ENCODE measurements at places on chromosomes 2 and 18.

GRCh38 chr2:241161646-241162281 lies 11.5 kb downstream of the PPP1R7 start:
- peak; percentile 82 for DNase-seq

DNA sequence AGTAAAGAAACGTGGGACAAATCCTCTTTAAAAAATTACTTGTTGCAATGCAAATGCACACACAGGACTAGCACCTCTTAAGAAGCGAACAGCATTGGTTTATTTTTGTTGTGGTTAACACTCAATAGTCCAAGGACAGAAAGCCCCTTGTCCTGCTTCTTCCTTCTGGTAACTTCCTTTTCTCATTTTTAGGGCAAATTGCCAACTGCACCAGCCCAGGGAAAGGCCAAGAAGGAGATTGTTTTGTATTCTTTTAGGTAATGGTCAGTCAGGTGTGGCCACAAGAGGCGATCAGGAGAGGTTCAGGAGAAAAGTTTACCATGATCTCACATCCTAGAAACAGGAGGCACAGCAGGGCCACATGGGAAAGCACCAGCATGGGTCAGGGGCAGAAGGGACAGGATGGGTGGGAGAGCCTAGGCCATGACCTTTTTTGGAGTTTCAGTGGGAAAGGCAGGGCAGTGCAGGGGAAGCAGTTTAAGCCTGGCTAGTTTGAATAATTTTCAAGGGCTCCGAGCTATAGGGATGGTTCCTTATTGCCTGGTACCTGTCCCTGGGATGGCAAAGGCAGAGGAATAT lies 73.0 kb downstream of the CHRNA1 start:
- no peak for DNase-seq

GRCh38 chr2:103396152-103396551 lies 634.3 kb downstream of the TMEM182 start:
- DNase-seq, result no peak

DNA sequence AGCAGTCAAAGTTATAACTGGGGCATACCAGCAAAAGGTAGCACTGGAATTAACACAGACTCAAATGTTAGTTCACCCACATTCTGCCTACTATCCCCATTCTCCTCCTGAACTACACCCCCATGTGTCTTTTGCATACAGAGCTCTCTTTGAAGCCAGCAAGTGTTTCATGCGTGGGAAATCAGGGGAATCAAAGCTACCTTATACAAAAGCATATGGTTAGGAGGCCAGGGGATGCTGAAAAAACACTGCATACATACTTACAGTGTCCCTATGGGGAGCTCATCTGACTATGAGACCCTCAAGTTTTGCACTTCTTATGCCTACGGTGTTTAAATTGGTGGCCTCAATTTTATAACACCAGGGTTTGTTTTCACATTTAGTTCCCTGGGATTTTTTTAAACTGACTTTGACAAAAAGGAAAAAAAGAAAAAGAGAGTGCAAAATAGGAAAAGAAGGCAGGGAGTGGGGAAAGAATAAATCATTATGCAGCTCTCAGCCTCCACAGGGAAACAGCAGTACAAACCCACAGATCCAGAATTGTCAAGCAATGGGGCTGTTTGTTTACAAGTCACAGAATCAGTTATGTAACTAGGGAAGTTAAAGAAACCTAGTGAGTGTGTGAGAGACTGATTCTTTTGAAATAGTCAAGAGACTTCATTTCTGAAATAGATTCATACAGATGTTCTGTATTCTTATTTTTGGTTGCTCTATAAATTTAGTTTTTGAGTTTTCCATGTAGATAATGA lies 20.1 kb upstream of the PPP3R1 start:
- no peak for DNase-seq

- peak; percentile 12 for DNase-seq
These were observed 63.6 kb downstream of the ZBTB7C start for GRCh38 chr18:48345596-48345995.

DNA sequence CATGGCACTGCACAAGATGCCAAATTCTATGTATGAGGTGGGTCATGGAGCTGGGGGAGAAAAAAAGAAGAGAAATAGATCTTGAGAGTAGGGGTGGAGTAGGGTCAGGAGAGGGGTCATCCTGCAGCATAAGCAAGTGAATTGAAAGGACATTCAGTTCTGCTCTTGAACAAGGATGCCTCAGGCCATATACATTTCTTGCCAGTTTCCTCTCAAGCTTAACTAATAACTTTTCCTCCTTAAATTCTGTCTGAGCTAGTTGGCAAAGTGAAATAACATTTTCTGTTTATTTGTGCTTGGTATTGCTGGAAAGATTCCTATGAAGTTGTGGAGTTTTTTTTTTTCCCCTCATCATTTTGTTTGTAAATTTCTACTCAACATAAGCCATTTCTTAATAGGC lies 99.0 kb upstream of the LTBP1 start:
- no peak for DNase-seq

- peak; percentile 95 for DNase-seq
These were observed 102.6 kb downstream of the VSNL1 start for GRCh38 chr2:17643031-17643615.

DNA sequence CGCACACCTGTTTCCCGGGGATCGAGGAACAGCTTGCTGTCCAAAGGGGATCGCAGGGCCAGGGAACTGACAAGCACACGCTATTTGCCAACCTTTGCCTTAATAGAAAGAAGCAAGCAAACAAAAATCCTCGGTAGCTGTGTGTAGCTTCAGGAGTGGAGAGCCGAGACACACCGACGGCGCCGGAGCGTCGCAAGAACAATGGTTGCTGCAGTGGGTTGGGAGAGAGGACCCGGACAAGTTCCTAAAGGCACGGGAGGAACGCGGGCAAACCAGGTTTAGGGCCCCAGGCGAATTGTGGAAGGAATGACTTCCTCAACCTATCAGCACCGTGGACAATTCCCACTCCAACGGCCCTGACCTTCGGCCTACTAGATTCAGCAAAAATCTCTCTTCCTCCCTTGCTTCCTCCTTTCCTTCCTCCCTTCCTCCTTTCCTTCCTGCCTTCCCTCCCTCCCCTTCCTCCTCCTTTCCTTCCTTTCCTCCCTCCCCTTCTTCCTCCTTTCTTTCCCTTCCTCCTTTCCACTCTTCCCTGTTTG lies 4.9 kb upstream of the NEUROD1 start:
- DNase-seq, result peak; percentile 18

DNA sequence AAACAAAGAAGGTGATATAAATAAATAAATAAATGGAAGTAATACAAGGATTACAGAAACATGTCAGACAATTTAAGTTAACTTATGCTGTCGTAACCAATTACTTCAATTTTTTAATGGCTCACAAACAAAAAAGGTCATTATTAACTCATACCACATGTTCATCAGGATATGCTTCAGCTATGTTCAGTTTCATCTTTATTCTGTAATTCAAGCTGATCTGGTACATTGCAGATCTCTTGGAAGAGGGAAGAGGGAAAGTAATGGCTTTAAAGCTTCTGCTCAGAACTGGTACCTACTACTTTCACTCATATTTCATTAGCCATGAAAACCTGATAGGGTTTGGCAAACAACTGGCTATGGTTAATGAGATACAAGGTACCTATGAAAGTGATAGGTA lies 67.6 kb upstream of the ERBB4 start:
- no peak for DNase-seq

GRCh38 chr18:2903006-2903405 lies 56.2 kb downstream of the EMILIN2 start:
- DNase-seq, result peak; percentile 74

- peak; percentile 98 for DNase-seq
These were observed 32.9 kb downstream of the EPAS1 start for GRCh38 chr2:46329803-46330775.

DNA sequence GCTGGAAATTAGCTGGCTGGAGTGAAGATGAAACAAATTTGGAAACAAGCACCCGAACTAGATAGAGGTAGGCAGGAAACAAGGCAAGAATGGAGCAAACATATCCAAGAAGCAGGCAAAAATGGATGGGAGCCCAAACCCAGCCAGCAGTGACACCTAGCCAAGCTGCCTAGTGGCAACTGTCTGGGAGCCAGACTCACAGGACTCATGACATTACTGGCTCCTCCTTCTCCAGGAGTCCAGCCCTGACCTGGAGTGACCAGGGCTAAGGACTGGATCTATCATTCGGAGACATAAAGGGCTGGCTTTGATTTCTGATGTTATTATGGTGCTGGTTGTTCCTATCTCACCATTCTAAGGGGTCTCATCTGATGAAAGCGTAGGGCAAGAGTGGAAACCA lies 21.3 kb upstream of the ALK start:
- DNase-seq, result no peak

- no peak for DNase-seq
These were observed 131.0 kb upstream of the COPS8 start for GRCh38 chr2:236954641-236955040.

GRCh38 chr2:45649462-45649857 lies 2.0 kb upstream of the PRKCE start:
- no peak for DNase-seq

- DNase-seq, result no peak
These were observed 508.8 kb downstream of the ZEB2 start for GRCh38 chr2:144011098-144011497.

DNA sequence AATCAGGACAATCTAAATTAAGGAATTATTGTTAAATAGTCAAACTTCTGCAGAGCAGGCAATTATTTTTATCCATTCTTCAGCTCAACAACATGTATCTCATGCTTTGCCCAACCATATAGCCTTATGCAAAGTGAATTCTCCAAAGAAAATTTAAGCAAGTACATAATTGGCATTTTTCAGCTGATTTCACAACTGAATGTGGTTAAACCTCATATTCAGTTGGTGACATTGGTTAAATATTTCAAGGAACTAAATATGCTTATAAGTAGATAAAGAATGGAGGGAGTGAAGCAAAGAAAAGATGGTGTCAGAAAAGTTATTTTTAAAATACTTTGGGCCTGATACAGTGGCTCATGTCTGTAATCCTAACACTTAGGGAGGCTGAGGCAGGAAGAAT lies 816.2 kb downstream of the NRXN1 start:
- peak; percentile 15 for DNase-seq

DNA sequence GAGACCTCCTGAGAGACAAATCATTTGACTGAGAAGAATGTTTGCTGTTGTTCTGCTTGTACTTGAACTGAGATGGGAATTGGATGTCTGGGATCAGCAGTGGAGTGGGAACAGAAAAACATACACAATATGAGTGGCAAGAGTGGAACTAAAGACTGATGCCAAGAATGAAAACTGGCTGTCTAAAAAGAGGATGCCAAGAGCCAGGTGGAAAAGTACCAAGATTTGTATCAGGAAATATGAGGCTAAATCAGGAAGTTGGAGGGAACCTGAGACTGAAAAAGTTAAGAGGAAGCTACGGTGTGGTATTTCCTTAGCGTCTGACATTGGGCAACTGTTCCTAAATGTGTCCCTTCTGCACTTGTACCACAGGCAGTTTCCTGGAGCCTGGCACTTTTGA lies 440.9 kb upstream of the CELF4 start:
- DNase-seq, result no peak

- DNase-seq, result no peak
These were observed 75.4 kb downstream of the DYSF start for GRCh38 chr2:71528749-71529148.

GRCh38 chr2:236574424-236575145 lies 5.0 kb downstream of the ACKR3 start:
- no peak for DNase-seq

- DNase-seq, result no peak
These were observed 24.5 kb upstream of the PEX13 start for GRCh38 chr2:60992985-60993392.

- DNase-seq, result no peak
These were observed 19.7 kb upstream of the ARHGAP25 start for GRCh38 chr2:68714866-68715265.

- peak; percentile 14 for DNase-seq
These were observed 298.8 kb upstream of the FANCL start for GRCh38 chr2:58539973-58540372.

DNA sequence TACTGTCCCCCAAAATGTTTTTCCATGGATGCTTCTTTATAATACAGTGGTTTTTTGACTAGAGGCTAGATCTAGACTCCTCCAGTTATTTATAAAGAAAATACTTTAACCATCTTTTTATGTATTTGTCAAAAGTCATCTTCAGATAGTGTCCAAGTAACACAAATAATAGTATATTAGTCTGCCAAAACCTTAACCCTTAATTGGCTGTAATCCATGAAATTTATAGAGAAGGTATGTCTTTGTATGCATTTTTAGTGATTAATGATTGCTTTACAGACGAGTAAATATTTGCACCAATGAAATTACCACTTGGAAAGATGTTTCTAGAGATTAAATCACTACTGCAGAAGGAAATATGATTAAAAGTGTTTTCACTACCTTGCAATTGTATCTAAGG lies 451.8 kb upstream of the NRXN1 start:
- no peak for DNase-seq

DNA sequence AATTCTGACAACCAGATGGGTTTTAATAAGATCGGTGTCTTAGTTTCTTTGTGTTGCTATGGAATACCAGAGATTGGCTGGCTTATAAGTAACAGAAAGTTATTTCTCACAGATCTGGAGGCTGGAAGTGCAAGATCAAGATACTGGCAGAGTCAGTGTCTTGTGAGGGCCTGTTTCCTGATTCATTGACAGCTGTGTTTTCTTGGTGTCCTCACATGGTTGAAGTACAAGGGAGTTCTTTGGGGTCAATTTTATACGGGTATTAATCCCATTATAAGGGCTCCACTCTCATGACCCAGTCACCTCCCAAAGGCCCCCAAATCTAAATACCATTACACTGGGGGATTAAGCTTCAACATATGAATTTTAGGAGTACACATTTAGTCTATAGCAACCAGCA lies 421.1 kb downstream of the LRP1B start:
- no peak for DNase-seq

DNA sequence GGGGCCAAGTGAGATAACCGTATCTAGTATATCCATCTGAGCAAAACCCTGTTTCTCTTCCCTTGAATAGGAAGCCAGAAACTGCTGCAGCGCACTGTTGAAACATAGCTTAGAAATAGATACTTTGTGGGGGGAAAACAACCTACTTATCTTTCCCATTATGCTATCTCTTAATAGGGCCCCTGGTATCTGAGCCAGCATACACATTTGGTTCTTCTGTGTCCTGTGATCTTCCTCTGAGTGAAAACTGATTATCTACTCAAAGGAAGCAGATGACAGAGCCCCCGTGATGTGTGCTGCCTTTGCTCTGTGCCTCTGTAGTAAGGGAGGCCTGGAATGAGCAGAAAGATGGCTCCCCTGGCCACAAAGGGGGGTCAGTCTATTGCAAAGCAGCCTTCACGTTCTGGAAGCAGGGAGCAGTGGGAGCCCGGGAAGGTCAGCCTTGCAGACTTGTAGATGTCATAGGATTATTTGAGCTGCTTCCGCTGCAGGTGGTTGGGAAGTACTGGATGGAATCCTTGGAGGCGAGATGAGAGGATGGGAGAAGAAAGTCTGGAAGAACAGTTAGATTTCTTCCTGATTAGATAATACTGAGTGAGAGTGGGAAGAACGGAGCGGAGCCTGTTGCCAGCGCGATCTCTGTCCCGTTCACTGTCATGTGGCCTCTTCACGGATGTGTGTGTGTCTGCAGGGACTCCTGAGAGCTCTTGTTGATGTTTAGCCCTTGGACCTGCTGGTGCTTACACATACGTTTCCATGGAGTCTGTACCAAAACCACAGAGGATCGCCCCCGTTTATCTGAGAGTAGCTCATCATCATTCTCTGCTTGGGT lies 150.1 kb downstream of the AGAP1 start:
- peak; percentile 77 for DNase-seq

GRCh38 chr18:25283781-25284180 lies 68.2 kb downstream of the ZNF521 start:
- no peak for DNase-seq

Data from amniotic epithelial cell (primary cell).